Hematopoietic multipotent progenitor cell treated with erythropoietin and hydrocortisone succinate and interleukin-3 and kit ligand, for 8 days (in vitro differentiated cells): ENCODE measurements at places on chromosomes 1 and 21.
A peak's percentile ranks its signal among the peaks of the same experiment; 100 is the strongest.

- no peak for DNase-seq
Measured at GRCh38 chr1:212600071-212600915, 8.3 kb upstream of the ATF3 start.

GRCh38 chr1:28066393-28067154 is 21.8 kb downstream of the EYA3 start:
- no peak for DNase-seq

DNA sequence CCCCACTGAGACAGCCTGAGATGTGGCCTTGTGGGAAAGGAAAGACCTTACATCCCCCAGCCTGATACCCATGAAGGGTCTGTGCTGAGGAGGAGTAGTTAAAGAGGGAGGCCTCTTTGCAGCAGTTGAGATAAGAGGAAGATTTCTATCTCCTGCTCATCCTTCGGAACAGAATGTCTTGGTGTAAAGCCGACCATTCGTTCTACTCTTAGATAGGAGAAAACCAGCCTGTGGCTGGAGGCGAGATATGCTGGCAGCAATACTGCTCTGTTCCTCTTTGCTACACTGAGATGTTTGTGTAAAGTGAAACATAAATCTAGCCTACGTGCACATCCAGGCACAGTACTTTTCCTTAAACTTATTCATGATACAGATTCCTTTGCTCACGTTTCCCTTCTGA is 1.5 kb upstream of the CCDC27 start:
- DNase-seq: peak; percentile 65

DNA sequence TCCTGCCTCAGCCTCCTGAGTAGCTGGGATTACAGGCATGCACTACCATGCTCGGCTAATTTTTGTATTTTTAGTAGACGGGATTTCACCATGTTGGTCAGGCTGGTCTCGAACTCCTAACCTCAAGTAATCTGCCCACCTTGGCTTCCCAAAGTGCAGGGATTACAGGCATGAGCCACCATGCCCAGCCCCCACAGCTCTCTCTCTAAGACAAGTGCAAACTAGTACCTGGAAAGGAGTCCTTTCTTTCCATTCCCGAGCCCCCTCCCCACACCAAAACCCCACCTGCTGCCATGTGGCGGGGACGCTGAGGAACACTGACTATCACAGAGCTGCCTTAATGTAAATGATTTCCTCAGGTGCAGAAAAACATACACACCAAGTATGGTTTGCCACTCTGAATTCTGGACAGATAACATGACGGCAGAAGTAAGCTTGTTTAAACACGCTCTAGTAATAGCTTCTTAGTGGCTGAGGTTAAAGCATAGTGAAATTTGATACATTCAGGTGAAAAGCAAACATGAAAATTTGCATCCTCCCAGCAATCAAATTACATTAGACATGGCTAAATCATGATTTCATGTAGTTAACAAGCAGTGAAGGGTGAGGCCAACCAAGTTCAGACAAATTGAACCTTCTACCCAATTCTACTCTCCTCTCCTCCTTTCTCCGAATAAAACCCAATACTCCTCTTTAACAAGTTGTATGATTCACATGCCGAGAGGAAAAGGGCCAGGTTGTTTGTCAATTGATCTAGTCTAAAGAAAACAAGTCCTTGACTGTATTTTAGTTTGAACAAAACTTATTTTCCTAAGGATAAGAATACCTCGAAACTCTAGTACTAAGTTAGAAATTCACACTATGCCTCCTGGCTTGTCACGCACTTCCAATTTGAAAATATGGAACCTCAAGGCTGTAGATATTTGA is 19.8 kb downstream of the ERRFI1 start:
- no peak for DNase-seq

DNA sequence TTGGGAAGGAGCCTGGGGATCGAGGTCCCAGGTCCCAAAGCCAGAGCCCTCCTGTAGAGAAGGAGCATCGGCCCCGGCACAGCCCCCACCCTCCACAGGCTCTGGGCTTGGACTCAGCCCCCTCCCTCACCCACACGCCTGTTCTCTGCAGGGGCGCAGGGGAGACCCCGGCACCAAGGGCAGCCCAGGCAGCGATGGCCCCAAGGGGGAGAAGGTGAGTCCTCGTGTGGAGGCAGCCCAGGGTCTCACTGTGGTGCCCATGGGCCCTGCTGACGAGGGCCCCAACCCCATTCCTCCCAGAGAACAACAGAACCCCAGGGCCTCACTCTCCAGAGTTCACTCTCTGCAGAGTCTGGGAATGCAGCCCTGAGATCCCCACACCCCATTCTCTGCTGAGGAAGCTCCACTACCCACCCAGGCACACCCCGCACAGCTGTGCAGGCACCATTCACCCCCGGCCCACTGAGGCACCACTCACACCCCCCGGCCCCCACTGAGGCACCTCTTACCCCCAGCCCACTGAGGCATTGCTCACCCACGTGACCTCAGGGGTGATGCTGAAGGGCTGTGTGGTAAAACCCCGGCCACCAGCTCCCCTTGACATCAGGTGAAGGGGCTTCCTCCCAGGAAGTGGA is 21.8 kb downstream of the COL6A2 start:
- DNase-seq: no peak

DNA sequence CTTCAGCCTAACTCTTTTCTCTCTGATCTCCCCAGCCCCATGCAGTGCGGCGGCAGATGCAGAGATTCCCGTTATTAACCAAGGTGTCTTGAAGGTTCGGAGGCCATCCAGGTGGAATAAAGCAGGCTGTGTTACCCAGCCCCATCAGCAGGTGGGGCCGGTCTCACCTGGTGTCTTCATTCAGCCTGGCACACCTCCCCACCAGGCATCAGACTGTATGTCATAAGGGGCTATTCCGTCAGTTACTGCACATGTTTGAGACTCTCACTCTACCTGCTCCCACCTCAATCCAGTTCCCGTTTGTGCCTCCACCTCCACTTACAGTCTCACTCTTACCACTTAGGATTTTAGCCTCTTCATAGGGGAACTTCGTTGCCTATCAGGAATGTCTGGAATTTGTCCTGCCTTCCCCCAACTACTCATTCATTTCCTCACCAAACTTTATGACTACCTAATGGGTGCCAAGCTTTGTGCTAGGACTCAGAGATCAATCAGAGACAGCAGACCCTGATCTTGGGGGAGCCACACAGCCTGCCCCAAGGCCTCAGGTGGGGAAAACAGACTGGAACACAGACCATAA is 170.2 kb downstream of the PLPP3 start:
- DNase-seq: no peak

GRCh38 chr1:169473347-169473746 is 12.4 kb downstream of the SLC19A2 start:
- DNase-seq: no peak

GRCh38 chr1:151465026-151465425 is 5.7 kb upstream of the POGZ start:
- DNase-seq: no peak
